Large intestine (tissue), 12 donors: ENCODE measurements at places on chromosomes 1 and 21. TPM values are rescaled to one million over a fixed set of nuclear protein-coding genes. Genes with fewer than 3 reads are reported as not detected.

OR2T11 gene
- polyA plus RNA-seq = not detected

TUFT1 gene
- 24.1 TPM for polyA plus RNA-seq

DNA sequence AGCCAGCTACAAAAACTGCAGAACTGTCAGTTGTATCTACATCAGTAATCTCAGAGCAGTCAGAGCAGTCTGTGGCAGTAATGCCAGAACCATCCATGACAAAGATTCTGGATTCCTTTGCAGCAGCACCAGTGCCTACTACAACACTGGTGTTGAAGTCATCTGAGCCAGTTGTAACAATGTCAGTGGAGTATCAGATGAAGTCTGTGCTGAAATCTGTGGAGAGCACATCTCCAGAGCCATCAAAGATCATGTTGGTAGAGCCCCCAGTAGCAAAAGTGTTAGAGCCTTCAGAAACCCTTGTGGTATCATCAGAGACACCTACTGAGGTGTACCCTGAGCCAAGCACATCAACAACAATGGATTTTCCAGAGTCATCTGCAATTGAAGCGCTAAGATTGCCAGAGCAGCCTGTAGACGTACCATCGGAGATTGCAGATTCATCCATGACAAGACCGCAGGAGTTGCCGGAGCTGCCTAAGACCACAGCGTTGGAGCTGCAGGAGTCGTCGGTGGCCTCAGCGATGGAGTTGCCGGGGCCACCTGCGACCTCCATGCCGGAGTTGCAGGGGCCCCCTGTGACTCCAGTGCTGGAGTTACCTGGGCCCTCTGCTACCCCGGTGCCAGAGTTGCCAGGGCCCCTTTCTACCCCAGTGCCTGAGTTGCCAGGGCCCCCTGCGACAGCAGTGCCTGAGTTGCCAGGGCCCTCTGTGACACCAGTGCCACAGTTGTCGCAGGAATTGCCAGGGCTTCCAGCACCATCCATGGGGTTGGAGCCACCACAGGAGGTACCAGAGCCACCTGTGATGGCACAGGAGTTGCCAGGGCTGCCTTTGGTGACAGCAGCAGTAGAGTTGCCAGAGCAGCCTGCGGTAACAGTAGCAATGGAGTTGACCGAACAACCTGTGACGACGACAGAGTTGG lies 7.3 kb downstream of the SON start:
- DNase-seq = no peak

DNA sequence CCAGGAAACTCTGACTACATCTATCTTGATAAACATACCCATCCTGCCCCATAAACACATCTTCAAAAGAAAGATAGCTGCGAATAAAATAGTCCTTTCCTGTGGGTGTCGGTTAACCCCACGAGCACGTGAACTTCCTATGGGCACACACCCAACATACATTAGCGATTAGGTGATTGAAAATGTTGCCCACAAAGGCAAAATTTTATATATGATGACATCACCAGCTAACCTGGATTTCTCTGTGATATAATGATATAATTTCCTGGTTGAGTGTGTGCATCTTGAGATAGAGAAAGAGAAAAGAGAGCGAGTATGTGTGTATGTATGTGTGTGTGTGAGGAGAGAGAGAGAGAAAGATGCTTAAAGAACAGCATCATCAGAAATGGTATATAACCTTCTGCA lies 296.1 kb downstream of the PTPRC start:
- DNase-seq = no peak

DNA sequence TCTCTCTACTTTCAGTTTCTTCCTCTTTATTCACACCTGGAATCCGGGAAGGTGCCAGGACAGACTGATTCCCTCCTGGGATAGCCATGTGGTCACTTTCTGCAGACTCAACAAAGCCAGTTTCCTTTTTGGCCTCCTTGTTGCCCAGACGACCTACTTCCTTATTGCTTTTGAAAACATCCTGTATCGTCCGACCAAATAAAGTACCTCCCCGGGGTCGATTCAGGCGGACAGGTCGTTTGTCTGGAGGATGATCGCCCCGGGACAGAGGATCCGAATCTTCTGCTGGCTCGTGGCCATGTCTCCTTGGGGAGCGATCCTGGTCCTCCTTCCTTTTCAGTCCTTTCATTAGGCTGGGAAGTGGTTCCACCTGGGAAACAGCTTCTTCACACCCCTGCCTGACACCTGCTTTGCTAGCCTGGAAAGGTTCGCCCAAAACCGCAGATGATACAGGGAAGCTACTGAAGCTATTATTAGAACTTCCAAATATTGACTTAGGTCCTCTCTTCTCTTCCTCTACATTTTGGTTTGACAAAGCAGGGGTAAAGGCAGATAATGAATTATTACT lies 1.2 kb downstream of the MCM3AP start:
- no peak for DNase-seq

GRCh38 chr1:17615157-17615556 lies 75.7 kb downstream of the ARHGEF10L start:
- DNase-seq = no peak

GRCh38 chr1:179025975-179026812 lies 500 bp downstream of the FAM20B start:
- peak; percentile 75 for DNase-seq

TP73 gene
- 0.55 TPM for polyA plus RNA-seq

GRCh38 chr1:89587729-89588161 lies 45.2 kb upstream of the LRRC8C start:
- DNase-seq = peak; percentile 12

DNA sequence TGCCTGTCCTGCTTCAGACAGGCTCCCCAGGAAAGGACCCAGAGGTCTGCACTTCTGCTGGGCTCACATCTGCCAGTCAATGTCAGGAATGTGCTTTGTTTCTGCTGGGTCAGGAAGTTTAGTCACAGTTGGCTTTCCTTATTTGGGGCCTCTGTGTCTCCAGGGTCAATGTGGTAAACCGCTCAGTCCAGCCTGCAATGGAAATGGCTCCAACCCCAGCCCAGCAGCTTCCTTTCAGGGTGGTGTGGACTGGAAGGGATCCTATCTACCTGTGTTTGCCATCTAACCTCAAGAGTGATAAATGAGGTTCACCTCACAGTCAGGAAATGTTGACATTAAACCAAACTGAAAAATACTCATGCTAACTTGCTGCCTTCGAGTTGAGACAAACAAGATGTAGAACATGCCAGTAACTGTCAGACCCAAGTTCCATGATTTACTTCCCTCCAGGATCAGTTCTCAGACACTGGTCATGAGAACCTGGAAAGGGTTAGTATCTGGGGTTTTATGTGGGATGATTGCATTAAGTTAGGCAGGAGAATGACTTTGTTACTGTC lies 20.3 kb downstream of the ENO1 start:
- no peak for DNase-seq

MYOG gene
- 0.66 TPM for polyA plus RNA-seq

DNA sequence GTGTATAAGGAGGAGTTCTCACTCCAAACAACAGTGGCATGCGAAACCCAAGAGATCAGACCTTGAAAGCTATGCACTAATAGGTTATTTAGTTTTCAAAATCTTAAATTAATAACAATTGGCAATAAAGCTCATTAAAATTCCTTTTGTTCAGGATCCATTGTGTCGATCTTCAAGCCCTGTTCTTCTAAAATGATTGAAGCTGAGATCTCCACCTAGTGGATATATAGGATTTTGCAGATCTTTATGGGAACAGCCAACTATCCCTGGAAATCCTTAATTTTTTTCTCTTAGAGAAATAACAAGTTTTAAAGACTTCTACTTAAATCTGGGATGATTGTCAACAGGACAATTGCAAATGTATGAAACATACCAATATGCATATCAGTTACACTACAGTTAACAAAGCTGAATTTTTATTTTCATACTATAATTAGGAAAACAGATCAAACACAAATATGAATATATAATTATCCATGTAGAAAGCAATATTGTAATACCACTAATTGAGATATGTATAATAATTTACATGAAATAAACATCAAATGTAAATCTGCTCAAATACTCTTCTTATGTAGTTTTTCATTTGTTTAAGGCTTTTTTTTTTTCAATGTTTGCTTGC lies 43.3 kb downstream of the LRRC53 start:
- peak; percentile 6 for DNase-seq

DNA sequence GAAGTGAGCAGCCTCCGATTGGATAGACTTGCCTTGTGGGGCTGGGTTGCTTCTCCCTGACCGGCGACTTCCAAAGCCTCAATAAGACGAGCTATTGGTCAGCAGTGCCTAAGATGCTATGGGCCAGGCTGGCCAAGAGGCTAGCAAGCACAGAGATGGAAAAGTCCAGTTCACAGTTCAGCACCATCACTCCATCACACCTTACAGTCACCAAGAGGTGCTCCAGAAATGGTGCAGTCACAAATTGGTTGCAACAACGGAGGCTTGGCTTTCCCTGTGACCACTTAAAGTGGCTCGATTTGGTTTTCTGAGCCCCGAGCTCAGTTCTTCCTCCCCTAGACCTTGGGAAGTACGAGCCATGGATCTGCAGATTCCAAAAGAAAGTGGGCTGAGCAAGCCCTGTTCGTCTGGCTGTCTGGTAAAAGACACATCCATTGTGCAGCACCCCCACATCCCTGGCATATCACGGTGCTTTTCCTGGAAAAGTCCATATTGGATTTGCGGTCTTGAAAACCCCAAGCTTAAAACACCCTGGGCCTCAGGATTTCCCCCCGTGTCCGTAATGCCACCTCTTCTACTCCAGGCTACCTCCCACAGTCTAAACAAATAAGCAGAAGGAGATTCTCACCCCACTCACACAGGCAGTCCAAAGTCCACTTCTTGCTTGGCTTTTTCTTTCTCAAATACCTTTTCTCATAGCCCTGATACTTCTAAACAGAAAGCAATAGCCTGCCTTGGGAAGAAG lies 1.3 kb downstream of the SLAMF1 start:
- no peak for DNase-seq

GRCh38 chr1:66333466-66334199 lies 200.3 kb upstream of the SGIP1 start:
- DNase-seq = no peak

MAP10 gene
- polyA plus RNA-seq = 2.8 TPM

MEX3A gene
- 8.4 TPM for polyA plus RNA-seq

- DNase-seq = no peak
Observed at GRCh38 chr1:70455291-70455690, 44.2 kb downstream of the CTH start.

SPRR4 gene
- polyA plus RNA-seq = not detected

GRCh38 chr1:109047339-109047738 lies 5.4 kb upstream of the WDR47 start:
- peak; percentile 7 for DNase-seq

FMOD gene
- 104 TPM for polyA plus RNA-seq

GRCh38 chr1:52032124-52032784 lies 1.4 kb downstream of the KTI12 start:
- DNase-seq = no peak

S100A14 gene
- polyA plus RNA-seq = 437 TPM

DNA sequence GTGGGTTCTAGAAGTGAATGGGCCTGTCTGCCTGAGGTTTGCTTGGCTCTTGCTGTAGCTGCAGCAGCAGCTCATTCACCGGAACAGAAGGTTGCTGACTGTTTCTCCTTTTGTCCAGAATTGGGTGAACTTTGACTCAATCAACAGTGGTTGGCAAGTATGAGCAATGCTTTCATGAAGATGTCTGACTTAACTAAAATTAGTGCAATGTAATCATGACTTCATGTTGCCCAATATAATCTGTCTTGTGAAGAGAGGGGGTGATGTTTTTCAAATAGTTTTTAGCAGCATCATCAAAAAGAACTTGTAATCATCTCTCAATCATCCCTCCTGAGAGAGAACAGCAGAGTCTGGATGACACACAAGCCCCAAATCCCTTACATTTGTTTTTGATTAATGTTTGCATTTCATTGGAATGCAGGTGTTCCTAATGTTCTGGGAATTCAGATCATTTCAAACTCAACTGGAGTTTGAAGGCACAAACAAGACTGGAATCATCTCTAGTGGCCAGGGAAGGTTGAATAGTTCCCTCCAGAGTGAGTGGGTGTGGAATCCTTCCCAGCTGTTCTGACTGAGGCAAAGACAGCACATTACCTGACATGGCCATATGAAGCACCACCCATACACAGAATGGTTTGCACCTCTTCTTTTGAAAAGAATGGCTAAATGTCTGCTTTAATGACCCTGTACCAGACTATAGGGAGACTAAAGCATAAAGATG lies 82.9 kb downstream of the HLX start:
- no peak for DNase-seq

- DNase-seq = peak; percentile 58
Observed at GRCh38 chr1:113439277-113439670, 49.0 kb downstream of the MAGI3 start.

DNA sequence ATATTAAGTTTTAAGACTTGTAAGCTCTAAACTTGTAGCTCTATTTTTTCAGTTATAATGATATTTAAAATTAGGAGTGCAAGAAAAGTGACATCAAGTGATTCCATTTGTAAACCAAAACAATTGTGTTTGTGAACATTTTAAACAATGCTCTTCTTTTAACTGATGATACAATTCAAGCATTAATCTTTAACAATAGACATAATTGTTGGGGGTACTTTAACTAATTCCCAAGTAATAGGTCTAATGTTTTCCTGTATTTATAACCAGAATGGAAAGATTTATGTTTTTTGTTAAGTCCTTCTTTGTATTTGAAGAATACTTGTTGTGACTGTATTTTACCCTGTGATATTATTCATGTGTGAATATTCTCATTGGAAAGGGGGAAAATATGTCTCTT lies 6.8 kb downstream of the ATG4C start:
- no peak for DNase-seq

FMO1 gene
- polyA plus RNA-seq = 123 TPM
